ENCODE measurements at places on chromosomes 3 and 15. TPM values are rescaled to one million over a fixed set of nuclear protein-coding genes. Genes with fewer than 3 reads are reported as not detected.

GRCh38 chr15:37077623-37078351 is 22.6 kb downstream of the MEIS2 start:
- ATAC-seq, result no peak

GOLGA8S gene
- 0.16 TPM for total RNA-seq

DNA sequence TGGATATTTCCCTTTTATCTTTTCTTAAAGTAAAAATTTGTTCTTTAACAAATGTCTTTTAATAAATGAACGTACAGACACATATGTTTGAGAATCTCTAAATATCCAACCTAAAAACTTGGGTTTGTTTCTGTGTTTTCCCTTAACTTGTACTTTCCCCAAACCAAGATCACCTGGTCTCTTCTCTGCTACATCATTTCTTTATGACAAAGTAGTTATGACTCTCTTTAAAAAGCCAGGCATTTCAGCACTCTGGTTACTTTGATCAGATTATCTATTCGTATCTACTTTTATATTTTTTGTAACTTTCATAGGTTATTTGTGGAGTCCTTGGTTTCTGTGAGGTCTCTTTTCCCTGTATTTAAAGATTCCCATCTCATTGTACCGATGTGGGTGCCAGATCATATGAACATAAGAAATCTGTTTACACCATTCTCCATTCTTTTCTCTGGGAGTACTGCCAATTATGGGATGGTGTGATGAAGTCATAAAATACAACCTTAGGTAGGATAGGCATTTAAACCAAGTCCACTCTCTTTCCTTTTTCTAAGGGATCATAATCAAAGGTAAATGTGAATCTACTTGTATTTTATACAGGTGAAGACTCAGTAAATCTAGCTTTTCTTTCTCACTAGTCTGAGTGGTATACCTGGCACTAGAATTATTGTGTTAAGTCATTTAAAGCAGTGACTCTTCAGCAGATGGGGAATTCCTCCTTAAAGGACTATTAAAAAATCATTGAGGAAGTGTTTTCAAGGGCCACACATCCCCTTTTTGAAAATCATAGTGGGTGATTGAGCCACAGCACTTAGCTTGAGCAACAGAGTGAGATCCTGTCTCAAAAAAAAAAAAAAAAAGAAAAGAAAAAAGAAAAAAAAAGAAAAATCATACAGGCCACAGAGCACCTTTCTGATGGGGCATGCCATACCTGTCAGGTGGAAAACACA is 12.4 kb upstream of the NFKBIZ start:
- ATAC-seq, result peak; percentile 77

- ATAC-seq, result no peak
Measured at GRCh38 chr3:104360038-104360437, 1006.7 kb upstream of the ALCAM start.

ZDHHC19 gene
- total RNA-seq, result not detected

GCSAM gene
- total RNA-seq, result not detected

DNA sequence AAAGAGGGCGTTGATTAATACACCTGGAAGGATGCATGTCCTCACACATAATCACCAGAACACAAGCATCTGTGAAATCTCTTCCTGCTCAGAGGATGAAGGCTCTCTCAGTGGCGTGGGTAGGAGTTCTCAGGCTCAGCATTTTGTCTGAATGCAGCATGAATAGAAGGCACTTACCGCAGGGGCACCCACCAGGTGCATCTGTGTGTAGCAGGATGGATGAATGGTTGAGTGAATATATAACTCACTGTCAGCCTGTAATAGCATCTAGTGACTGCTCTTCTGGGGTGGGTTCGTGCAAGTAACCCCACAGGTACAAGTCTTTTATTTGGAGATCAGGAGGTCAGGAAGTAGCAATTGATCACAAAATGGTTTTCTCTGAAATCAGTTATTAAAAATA is 143.0 kb downstream of the SQOR start:
- ATAC-seq, result no peak

DNA sequence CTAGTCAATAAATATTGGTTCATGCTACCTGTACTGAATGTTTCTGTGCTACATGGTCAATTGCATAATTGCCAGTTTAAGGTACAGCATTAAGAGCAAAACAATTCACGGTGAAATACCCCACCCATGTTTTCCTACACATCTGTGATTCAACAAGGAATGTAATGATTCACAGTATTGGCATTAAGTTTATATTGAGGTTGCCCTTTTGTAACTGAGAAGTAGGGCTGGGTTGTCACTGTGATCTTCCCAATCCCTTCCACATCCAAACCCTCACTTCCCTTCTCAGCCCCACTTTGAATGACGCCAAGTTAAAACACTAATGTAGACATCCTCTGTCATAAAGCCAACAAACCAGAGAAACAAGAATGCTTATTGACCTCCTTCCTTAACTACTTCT is 112.0 kb upstream of the TJP1 start:
- no peak for ATAC-seq

MUC20 gene
- total RNA-seq, result 2.0 TPM

- no peak for ATAC-seq
Measured at GRCh38 chr15:88393719-88394519, 73.3 kb downstream of the MRPL46 start.

GOLGA6L10 gene
- 0.15 TPM for total RNA-seq

SLC24A5 gene
- not detected for total RNA-seq

GRCh38 chr15:31200735-31201151 is 99.2 kb upstream of the TRPM1 start:
- peak; percentile 77 for ATAC-seq

GRCh38 chr3:99681512-99681911 is 43.1 kb downstream of the COL8A1 start:
- no peak for ATAC-seq

GRCh38 chr15:74221399-74222239 is 14.5 kb upstream of the CCDC33 start:
- ATAC-seq, result no peak

GRCh38 chr3:75982151-75982550 is 196.8 kb upstream of the ZNF717 start:
- no peak for ATAC-seq

DNA sequence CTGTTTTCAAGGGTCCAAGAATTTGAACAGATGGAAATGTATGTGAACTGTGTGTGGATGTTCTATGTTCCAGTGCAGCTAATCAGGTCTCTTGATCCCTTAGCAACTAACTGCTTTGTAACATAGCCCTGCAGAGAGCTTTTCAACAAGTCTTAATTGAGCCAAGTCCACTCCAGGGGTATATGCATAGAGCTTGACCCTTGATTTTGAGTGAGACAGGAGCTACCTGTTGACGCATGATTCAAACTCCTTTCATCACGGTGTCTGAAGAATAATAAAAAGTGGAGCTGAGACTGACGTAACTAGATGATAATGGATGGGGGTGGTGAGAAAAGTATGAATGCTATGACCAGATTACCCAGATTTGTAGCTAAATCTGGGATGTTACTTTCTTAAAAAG is 93.3 kb upstream of the CCDC54 start:
- no peak for ATAC-seq

ADAMTS17 gene
- 4.9 TPM for total RNA-seq

CYP1A2 gene
- total RNA-seq, result not detected

DNA sequence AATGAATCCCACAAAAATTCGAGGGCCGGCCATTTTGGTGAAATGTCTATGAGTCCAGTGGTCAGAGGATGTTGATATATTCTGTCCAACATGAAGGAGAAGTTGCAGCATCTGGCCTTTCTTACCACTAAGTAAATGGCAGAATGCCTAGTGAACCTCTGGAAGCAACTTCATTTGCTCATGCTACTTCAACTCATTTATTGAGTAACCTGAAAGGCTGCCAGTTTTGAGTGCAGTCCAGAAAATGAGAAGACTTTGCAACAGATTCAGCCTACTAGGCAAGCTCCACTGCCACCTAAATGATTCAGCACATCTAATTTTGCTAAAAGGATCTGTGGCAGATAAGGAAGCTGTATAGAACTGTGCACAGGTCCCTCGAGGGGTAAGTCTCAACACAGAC is 265.0 kb downstream of the OPA1 start:
- peak; percentile 80 for ATAC-seq
